ENCODE measurements at places on chromosomes 1 and 21.

DNA sequence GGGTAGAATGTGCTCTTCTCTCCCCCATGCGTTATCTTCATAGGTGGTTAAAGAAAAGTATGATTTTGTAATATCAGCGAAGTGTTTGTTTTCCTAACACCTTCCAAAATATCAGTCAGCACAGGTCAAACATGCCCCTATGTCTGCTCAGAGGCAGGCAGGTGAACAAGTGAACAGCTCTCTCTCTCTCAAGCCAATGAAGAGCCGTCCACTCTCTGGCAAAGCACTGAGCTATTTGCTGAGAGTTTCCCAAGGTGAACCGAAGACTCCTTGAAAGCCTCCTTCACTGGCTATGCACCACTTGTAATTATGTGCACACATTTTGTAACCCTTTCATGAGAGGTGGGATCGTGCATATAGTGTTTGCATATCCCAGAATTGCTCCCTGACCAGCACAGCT lies 47.7 kb downstream of the ST6GALNAC3 start:
- no peak for DNase-seq

GRCh38 chr1:21633992-21634805 lies 35.0 kb downstream of the RAP1GAP start:
- DNase-seq = no peak

GRCh38 chr1:3469849-3470649 lies 15.6 kb downstream of the ARHGEF16 start:
- DNase-seq = no peak

GRCh38 chr1:215891266-215892057 lies 324.4 kb downstream of the KCTD3 start:
- DNase-seq = no peak

- DNase-seq = no peak
These were observed 18.2 kb downstream of the SLC6A9 start for GRCh38 chr1:44012941-44013609.

DNA sequence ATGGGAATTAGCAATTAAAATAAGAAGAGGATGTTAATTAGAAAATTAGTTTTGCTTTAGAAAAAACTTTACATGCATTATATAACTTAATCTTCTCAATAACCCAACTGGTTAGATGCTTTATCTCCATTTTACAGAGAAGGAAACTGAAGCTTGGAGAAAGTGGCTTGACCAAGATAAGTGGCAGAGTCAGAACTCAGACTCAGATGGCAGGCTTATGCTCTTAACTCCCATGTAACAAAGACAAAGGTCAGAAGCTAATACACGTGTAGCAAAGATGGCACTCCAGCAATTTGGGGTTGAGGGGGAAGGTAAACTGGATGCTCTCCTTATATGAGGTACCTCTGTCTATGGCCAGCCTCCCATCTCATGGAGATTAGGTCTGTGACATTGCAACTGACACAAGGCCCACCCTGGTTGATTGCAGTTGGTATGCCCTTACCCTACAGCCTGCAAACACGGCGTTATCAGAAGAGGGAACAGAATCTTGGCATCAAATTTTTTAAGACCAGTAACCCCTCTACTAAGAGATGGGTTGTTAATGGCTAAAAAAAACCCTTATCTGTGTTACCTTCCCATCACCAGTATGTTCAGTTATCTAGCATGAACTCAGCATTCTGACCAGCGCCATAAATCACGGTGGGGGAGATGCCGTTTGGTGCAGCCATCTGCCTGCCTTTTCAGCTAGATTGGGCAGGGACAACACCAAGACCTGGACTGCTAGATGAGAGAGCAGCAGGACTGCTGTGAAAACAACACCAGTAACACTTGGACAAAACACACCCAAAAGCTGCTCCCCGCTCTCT lies 97.0 kb downstream of the UBR4 start:
- no peak for DNase-seq

DNA sequence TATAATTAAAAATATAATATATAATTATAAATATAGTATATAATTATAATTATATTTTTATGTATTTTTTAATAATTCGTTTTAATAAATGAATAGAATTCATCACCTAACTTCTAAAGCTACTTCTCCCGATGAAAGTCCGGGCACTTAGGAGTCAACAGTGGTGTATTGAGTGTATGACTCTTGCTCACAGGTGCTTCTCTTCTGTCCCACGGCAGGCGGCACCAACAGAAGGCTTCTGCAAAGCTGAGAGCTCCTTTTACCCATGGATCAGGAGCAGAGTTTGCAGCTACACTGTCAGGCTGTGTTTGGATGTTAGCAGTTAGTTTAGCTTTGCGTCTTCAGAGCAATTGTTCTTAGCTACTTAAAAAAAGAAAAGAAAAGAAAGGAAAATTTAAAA lies 122.4 kb downstream of the LIPI start:
- DNase-seq = no peak

GRCh38 chr21:32708069-32708468 lies 19.7 kb downstream of the SYNJ1 start:
- DNase-seq = no peak

GRCh38 chr1:204971517-204972336 lies 71.3 kb upstream of the CNTN2 start:
- DNase-seq = no peak

GRCh38 chr1:4330805-4331766 lies 323.3 kb upstream of the AJAP1 start:
- DNase-seq = no peak

GRCh38 chr1:87450136-87450535 lies 121.5 kb downstream of the LMO4 start:
- no peak for DNase-seq

DNA sequence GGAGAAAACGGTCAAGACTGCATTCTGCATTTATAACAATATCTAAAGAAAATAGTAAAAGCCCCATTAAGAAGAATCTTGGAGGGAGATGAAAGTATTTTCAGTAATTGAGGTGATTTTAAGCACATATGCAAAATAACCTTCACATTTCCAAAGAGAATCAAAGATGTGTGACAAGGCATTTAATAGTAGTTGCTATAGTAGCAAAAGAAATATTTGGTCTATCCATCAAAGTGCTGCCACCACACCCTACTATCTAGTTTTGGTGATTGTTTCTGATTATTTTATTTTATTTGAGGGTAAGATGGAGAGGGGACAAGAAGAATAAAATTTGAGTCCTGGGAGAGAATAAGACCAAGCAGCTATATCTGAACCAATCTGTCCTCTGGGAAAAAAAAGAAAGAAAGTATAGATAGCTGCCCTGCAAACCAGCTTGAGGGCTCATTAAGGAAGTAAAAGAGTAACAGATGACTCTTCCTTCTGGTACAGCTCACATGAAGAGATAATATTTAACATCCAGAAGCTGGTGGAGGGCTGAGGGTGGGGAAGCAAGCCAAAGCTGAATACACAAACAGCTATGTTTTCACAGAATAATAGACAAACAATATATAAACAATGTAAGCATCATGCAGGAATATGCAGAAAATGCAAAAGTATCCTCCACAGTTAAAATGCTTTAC lies 47.2 kb upstream of the RASAL2 start:
- DNase-seq = no peak

DNA sequence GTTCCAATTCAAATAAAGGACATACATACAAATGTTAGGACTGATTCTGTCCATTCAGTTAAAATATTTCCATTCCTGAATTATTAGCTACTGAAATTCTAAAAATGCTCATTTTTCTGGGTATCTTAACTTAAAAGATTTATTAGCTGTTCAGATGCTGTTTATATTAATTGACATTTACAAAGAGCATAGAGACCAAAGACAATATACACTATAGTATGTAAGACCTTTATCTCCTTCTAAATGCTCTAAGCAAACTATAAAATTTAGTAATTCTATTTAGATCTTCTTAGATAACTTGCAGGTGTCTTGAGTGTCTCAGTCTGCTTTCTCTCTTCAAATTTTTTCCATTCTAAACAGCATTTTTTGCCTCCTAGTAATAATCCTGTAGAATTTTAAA lies 39.3 kb downstream of the VAMP4 start:
- no peak for DNase-seq

GRCh38 chr1:117295001-117295400 lies 72.2 kb upstream of the MAN1A2 start:
- DNase-seq = no peak

DNA sequence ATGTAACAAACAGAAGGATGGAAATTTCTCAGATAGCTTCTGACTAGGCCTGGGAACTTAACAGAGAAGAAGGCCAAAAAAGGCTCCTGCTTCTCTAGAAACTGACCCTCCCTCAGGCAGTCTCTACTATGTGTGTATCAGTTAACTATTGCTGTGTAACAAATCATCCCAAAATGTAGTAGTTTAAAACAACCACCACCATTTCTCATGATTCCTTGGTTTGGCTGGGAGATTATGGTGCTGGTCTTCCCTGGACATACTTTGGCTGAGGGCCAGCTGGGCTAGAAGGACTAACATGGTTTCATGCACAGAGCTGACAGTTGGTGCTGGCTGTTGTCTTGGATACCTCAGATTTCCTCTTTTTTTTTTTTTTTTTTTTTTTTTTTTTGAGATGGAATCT lies 26.2 kb upstream of the CNN3 start:
- no peak for DNase-seq

DNA sequence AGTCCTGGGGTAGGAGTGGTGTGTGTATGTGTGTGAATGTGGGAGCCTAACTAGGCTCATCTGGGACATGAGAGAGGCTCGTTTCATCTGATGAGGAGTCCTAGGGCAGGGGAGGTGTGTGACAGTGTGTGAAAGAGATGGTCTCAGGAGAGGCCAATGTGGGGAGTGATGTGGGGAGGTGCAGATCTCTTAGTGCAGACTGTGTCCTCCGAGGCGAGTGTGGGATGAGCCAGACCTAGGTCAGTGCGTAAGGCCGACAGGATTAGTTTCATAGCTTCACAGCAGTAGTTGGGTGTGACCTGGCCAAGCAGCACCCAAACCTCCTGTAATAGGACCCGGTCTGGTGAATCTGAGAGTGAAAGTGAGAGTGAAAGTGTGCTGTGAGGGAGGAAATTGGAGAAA lies 94.7 kb downstream of the LIPI start:
- no peak for DNase-seq

DNA sequence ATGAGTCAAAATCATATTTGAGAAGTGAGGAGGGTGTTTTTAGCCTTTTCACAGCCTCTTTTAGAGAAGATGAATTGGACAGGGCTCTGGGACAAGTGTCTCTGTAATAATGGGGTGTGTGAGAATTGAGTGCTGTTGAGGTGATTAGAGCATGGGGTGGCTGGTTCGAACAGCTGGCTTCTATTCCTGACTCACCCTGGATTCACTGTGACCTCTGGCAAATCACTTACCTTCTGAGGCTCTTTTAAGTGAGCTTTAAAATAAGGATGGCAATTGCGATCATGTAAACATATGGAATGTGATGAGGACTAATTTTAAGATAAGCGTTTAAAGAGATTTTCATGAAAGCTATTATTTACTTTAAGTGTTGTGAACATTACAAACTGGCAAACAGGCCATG lies 243.4 kb downstream of the ADGRL2 start:
- DNase-seq = no peak

GRCh38 chr1:41455479-41456332 lies 28.8 kb downstream of the EDN2 start:
- DNase-seq = no peak

DNA sequence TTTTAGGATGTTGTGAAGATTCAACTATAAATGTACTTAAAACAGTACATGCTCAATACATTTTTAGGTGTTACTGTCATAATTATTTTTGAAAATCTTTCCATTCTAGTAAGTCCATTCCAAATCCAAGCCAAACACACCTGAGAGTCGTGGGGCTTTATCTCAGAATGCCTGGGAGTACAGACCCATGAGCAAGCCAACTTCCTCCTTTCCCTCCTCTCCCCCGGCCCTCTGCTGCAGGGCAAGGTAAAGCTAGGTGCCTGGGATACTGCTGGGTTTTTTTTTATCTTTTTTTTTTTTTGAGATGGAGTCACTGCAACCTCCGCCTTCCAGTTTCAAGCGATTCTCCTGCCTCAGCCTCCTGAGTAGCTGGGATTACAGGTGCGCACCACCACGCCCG lies 16.5 kb downstream of the TMEM51 start:
- DNase-seq = no peak
